HuH-7 (cell line): ENCODE measurements at places on chromosomes 7 and 10.

- DNase-seq, result no peak
Measured at GRCh38 chr10:17216217-17216900, 11.7 kb upstream of the VIM start.

- DNase-seq, result no peak
Measured at GRCh38 chr10:12625393-12626023, 276.2 kb downstream of the CAMK1D start.

- no peak for DNase-seq
Measured at GRCh38 chr7:28981161-28981465, 23.0 kb upstream of the TRIL start.

GRCh38 chr7:78985509-78985908 is 468.0 kb downstream of the MAGI2 start:
- DNase-seq, result no peak

DNA sequence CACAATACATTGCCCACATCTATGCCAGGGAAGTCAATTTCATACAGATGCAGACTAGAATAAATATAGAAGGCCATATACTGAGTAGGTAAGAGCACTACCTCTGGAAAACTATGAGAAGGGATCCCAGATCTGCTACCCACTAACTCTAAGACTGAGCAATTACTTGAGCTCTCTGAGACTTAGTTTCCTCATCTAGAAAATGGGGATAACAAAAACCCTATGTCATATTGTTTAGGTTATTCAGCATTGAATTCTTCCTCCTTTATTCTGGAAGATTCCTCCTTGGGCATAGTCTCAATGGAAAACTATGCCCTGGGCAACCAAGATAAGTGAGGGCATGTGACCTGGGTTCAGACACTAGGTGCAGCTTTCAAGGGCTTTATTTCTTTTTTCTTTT is 4.0 kb upstream of the ARMH3 start:
- no peak for DNase-seq

- no peak for DNase-seq
Measured at GRCh38 chr10:62224606-62225005, 44.0 kb downstream of the RTKN2 start.

DNA sequence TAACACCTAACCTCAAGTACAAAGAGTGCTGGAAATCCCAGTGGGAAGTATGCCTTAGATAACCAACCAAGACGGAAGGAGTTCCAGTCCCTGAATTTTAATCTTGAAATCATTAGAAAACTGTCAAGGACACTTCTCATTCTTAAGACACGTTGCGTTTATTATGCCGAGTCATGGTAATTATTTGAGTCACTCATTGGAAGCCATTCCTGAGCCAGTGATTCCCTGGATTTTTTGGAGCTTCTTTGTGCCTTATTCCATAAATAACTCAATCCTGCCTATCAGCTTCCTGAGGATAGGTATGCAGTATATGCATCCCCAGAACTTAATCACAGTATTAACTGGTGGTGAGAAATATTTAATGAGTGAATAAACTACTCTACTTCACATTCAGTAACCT is 77.4 kb downstream of the PPP1R17 start:
- no peak for DNase-seq

DNA sequence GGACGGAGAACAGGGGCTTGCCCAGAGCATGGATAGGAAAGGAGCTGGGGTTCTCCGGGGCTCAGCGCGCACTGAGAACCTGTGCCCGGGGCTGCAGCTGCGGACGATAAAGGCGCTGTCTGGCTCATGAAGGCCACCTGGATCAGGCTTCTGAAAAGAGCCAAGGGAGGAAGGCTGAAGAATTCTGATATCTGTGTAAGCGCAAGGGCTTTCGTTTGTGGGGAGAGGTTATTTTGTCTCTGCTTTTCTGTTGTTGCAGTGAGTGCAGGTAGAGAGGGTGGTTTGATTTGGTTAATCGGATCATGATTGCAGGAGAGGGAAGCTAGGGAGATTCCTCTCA is 250.5 kb downstream of the NSUN6 start:
- peak; percentile 12 for DNase-seq

DNA sequence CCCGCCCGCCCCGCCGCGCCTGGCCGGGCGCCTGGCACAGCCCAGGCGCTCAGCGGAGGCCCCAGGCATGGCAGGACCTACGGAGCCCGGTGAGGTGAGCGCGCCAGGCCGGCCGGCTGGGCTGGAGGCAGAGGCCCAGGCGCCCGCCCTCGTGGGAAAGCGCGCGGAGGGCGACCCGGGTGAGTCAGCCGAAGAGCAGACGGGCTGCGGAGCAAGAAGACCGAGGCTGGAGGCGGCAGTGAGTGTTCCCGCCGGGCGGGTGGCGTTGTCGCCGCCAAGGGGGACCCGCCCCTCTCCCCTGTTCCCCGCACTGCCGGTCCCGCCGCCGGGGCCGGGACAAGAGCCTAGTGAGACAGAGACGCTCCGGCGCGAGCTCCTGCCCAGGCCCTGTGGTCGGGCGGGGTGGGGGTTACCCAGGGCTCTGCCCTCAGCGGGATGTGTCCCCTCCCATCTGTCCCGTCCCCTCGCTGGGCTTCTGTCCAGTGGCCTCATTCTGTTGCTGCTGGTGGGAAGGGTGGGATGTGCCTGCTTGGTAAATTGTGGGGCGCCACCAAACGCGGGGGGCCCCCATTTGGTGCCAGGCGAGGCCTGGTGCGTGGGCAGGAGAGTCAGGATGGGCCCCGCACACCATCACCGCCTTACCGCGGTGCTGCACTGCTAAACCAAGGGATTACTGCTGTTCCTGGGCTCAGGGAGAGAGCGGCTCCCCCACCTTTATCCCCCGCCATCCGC is 17.0 kb upstream of the NODAL start:
- no peak for DNase-seq
